ENCODE measurements at places on chromosomes 7 and 10.

DNA sequence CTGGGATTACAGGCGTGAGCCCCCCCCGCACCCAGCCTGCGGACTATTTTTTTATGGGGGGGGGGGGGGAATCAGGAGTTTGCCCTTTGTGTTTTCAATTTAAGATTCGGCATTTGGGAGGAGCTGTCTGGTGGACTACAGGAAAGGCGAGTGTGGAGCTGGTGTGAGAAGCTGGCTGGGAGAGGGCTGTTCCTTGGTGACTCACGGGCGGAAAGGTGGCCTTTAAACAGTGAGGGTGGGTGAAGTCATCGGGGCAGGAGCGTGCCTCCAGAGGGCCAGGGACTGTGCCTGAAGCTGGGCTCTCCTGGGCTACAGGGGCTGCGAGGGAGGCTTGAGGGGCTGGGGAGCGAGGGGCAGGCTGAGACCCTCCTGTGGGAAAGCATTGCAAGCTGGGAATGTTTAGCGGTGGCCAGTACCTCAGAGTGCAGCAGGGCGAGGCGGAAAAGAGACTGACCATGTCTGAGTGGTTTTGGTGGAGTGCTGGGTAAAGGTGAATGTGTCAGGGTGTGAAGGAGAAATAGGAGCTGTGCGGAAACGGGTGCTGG is 39.7 kb upstream of the ZNF32 start:
- DNase-seq = no peak

DNA sequence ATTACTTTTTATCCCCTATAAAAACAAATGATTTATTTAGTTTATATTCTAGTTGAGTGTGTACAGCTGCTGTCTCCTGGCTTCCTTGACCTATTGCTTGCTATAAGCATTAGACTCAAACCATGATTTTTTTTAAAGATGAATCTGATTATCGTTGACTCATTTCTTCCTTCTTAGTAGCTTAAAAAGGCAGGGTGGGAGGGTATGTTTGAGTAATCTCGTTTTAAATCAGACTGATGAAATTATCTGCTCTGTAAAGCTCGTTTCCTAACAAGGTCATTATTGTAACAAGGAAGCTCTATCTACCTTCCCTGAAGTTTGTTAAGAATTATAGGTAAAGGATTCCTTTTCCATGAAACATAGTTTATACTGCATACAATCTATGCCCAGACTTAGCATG is 276.3 kb upstream of the KCND2 start:
- no peak for DNase-seq

- no peak for DNase-seq
Observed at GRCh38 chr7:45647967-45648670, 74.0 kb downstream of the ADCY1 start.

DNA sequence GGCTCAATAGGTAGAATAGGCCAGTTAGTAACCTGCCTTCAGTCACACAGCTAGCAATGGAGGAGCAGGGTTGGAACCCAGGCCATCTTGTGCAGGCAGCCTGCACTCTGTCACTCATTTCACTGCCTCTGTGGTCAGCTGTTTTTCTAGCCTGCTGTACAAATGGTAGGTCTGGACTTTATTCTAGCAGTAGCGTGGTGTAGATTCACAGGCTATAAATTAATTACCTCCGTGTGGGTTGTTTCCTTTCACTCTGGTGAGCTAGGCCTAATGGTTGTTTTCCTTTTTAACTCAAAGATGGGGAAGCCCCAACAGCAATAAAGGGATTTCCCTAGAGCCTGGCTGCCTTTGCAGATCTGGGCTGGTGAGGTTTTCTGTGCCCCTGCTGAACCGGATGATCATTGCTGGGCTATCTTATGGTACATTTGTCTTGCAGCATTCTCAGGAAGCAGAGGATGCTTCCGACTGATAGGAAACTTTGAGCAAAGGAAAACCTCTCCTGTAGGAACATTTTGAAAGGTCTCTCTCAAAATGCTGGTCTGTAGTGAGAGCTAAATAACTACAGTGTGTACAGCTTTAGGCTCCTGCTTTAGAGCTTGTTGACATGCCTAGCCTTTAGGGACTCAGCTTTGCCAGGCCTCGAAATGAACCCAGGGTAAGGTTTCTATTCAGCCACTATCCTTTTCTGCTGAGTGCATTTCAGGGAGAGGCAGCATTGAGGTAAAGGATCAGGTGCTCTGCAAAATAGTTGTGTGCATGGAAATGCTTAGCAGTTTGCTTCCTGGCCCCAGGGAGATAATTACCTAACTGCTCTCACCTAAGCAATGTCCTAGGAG is 157.4 kb downstream of the ST7 start:
- DNase-seq = peak; percentile 84

DNA sequence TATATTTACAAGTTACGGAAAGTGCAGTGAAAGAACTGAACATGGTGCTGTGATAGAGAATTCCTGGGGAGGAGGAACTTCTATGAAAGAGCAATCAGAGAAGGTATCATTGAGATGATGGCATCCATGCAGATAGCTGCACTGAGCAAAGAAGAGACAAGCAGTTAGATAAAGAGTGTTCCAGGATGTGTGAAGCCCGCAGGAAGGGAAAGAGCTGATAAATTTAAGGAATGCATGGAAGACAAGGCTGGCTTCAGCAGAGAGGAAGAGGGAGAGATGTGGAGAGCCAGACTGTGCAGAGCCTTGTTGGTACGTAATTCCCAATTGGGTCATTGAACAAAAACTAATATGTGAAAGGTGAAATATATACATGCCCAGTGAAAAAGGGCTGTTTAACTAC is 538.9 kb downstream of the INHBA start:
- no peak for DNase-seq

DNA sequence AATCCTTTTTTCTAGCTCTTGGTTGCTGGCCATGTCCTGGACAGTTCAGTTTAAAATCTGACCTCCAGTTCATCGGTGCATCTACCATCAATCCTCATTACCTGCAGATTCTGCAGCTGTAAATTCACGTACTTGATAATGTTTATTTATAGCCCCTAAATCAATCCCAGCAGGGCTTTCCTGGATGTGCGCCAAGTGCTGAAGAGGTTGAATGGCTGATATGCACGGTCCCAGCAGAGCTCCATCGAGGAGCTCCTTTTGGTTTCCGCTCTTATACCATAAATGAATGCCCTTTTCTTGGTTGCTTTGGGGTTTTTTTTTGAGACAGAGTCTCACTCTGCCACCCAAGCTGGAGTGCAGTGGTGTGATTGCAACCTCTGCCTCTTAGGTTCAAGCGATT is 91.2 kb upstream of the CCZ1B start:
- no peak for DNase-seq

DNA sequence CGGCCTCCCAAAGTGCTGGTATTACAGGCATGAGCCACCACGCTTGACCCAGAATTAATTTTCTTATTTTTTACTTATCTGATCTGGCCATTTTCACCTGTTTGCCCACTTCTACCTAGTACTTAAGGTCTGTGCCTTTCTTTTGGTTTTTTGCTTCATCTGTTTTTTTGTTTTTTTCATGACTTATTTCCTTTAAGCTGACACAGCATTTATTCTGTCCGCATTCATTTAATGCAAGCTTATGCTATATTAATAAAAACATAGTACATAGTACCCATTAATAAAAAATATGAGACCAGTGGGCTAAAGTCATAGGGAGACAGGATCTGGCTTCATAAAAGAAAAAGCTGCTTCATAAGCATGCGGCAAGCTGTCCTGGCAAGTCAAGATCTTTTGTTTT is 205.4 kb downstream of the ZEB1 start:
- no peak for DNase-seq

DNA sequence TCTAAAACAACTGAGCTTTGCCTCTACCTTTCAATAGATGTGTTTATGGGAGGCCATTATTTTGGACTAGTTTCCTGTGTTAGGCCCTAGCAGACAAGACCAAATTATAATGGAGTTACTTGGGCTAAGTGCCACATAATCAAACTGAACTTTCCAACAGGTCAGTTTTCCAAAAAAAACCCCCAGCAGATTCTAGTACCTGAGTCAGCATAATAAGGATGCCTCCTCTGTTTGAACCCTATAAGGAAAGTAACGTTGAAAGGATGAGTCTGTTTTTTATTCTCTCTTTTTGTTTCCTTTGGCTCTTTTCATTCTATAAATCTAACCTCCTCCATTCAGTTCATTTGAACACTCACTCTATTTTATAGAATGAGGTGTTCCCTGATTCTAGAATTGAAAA is 148.1 kb upstream of the FAM3C start:
- no peak for DNase-seq

- DNase-seq = no peak
Observed at GRCh38 chr7:1781369-1781768, 111.3 kb downstream of the ELFN1 start.

DNA sequence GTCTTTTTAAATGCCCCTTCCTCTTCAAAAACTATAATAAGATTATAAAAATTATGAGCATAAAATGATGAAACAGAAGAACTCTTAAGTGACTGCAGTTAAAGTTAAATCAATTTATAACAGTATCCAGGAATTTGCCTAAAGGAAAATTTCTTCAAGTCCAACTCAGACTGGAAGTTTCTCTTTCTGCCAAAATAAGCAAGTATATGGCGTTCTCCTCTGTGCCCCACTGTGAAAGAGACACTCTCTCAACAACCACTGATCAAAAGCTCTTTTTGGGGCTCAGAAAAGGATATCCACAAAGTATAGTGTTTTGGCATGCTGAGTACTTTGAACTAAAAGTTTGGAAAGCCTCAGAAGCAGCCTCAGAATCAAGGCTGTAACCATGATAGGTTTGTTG is 139.9 kb downstream of the SKIDA1 start:
- DNase-seq = no peak

- no peak for DNase-seq
Observed at GRCh38 chr7:157228864-157229422, 90.2 kb downstream of the UBE3C start.

DNA sequence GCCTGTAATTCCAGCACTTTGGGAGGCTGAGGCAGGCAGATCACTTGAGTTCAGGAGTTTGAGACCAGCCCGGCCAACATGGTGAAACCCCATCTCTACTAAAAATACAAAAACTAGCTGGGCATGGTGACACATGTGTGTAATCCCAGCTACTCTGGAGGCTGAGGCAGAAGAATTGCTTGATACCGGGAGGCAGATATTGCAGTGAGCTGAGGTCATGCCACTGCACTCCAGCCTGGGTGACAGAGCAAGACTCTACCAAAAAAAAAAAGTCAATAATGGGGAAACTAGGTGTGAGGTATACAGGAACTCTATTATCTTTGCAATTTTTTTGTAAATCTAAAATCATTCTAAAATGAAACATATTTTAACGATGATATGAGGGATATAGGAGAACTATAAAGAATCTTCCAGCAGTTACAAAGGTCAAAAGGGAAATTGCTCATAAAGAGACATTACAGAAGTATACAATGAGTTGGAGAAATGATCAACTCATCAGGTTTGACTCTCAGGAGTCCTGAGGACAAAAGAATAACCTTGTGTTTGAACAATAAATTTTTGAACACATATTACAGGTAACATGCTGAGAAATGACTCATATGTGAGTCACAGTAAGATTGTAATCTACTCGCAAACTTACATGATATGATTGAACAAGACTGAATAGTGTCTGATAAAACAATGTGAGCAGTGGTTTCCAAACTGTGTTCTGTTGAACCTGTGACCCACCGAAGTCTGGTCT is 272.6 kb downstream of the FGFR2 start:
- DNase-seq = no peak

- DNase-seq = no peak
Observed at GRCh38 chr10:665579-666091, 23.8 kb downstream of the DIP2C start.

GRCh38 chr10:120657371-120657770 is 193.8 kb upstream of the WDR11 start:
- DNase-seq = no peak

- DNase-seq = no peak
Observed at GRCh38 chr7:6562106-6562505, 10.8 kb upstream of the GRID2IP start.

GRCh38 chr7:22551768-22552513 is 52.0 kb upstream of the STEAP1B start:
- DNase-seq = no peak

DNA sequence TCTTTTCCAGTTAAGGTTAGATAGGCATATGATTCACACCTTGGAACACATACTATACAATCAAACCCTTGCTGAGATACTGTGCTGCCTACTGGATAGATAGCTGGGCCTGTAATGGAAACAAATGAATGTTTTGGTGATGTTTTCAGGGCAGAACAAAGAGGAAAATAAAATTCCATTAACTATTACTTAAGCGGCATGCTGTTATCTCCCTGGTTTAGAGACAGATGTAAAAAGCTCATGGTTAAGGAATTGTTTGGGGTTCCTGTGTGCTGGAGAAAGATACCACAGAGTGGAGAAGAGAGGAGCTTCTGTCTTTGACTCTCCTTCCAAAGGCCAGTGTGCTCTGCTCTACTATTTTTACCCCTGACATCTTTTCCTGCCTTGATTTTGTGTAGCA is 341.1 kb downstream of the PLXDC2 start:
- DNase-seq = no peak

GRCh38 chr7:43753271-43753810 is 5.1 kb upstream of the BLVRA start:
- DNase-seq = no peak

DNA sequence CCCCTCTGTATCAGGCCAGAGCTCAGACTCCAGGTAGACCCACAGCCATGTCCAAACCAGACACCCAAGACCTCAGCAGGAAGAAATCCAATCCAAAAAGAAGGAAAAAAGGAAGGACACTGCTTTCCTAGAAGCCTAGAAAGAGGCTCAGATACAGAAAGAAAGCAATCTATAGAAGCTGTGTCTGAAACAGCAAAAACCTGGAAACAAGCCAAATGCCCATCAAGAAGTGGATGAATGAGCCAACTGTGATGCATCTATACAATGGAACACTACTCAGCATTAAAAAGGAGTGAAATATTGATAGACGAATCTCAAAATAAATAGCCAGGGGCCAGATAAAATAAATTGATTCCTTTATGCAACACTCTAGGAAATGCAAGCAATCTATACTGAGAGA is 31.6 kb downstream of the GRB10 start:
- no peak for DNase-seq

DNA sequence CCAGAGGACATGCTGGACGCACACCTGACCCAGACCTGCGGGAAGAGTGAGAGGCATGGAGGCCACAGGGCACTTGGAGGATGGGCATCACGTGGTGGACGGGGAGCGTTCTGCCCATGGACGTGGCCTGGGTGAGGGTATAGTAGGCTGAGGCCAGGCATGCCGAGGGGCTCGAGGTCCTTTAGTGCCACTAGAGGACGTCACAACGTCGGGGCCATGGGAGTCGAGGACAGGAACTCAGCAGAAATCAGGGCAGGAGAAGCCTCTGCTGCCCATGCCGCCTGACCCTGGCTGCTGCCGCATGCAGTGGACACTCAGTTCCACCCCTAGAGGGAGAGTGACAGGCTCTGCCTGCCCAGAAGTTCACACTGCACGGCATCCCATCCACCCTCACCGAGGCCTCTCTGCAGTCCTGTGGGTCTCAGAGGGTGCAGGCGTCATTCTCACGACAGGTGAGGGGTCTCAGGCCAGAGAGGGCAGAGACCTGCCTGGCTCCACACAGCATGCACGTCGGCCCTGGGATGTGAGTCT is 198.7 kb downstream of the ADARB2 start:
- DNase-seq = no peak

GRCh38 chr10:79397575-79398303 is 47.7 kb downstream of the ZCCHC24 start:
- no peak for DNase-seq

- no peak for DNase-seq
Observed at GRCh38 chr10:97123765-97124164, 62.0 kb downstream of the SLIT1 start.

- DNase-seq = no peak
Observed at GRCh38 chr7:32916006-32916405, 24.4 kb upstream of the KBTBD2 start.

- no peak for DNase-seq
Observed at GRCh38 chr7:37220664-37221063, 228.0 kb downstream of the ELMO1 start.

- no peak for DNase-seq
Observed at GRCh38 chr7:7228967-7229366, 46.6 kb downstream of the C1GALT1 start.
